ENCODE measurements at places on chromosomes 7 and 10.

DNA sequence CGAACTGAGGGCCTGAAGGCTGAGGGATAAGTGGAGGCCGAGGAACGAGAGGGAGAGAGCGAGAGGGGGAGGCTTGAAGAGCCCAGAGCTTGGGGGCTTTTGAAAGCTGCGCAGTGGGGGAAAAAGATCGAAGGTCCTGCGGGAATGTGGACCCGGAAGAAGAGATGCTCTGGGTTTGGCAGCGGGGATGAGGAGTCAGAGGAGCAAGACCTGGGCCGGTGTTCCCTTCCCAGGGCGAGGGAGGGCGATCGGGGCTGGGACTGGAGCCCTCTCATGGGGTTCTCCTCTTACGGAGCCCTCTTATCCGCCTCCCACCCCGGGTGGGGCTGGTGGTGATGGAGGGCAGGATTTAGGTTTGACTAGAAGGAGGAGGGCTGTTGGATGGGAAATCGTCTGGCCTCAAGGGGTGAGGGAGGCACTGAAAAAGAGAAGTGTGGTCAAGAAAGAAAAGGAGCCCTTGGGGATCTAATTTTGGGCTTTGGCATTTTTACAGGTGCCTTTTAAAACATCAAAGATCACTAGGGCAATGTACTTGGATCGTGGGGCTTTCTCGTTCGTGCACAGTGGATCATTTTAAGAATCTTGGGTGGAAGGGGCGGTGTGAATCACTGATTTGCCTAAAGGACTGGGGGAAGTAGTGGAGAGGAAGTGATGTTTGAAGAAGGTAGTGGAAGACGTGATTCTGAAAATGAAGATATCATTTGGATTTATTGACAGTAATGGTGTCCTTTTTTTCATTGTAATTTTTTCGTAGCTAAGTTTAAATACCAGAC lies 637 bp downstream of the SAMD8 start:
- DNase-seq, result peak; percentile 24

DNA sequence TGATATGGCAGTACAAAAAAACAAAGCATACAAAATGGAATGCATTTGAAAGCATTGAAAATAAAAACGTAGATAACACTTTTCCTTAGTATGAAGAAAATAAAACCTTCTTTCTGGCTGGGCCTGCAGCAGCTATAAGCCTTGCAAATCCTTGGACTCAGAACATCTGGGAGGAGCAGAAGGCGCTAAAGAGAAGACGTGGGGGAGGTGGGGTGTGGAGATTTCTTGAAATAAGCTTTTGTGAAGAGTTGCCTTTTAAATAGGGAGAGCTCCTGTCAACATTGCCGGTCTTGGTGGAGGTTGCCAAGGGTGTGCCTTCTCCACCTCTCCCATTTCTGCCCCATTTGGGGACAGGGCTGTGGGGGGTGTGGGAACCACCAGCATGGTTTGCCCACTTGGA lies 128.7 kb downstream of the TMEM178B start:
- no peak for DNase-seq

DNA sequence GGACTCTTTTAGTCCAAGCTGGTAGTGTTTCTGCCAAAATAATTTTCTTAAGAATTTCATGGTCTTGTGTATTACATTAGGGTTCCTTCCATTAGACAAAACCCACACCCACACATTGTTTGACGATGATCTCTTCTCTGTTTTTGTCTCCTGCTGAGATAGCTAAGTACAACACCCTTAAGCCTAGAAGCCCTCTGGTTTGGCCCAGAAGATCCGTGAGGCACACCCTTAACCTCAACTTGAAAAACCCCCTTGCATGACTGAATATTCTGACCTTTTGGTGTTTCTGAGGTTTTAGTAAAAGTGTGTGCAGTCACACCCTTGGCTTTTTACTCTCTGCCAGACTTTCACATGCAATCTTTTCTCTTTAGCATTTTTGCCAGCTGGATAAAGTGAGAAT lies 29.3 kb upstream of the ERCC6 start:
- no peak for DNase-seq

DNA sequence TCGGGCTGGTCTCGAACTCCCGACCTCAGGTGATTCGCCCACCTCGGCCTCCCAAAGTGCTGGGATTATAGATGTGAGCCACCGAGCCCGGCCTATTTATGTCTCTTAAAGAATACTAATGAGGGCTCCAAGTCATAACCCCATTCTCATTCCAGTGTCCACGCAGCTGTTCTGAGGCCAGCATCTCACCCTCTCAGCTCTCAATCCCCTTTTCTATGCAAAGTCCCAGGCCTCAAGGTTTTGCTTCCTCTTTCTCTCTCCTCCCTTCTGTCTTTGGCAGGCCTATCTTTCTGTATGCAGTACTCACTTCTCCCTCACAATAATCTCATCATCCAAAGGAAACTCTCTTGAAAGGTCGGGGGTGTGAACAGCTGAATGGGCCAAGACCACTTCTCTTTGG lies 28.0 kb upstream of the VSIR start:
- DNase-seq, result no peak

DNA sequence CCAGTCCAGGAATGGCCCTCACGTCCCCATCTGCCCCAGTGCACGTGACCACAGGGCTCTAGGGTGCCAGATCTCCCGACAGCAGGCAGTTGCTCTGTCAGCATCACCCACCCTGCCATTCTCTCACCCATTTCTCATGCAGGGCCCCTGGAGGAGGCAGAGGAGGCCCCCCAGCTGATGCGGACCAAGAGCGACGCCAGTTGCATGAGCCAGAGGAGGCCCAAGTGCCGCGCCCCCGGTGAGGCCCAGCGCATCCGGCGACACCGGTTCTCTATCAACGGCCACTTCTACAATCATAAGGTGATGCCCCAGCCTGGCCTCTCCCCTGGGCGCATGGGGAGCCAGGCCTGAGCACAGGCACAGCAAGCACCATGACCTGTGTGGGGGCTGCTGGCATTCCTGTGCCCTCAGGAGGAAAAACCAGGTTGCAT lies 6.1 kb upstream of the DEPP1 start:
- DNase-seq, result no peak

- DNase-seq, result no peak
Observed at GRCh38 chr7:129604713-129605437, 6.6 kb upstream of the NRF1 start.

- no peak for DNase-seq
Observed at GRCh38 chr7:127396184-127396583, 3.7 kb upstream of the ZNF800 start.

DNA sequence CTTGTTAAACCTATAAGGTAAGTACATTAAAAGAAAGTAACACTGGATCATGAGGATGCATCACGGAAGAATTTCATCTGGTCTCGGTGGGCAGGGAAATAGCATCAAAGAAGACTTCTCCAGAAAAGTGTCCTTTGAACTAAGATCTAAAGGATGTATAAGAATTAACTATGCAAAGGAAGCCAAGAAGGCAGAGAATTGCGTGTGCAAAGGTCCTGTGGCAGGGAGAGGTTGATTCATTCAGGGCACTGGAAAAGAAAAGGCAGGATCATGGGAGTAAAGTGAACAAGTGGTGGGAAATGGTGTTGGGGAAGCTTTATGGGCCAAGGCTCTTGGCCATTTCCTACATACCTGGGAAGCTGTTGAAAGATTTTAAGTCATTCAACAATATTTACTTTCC lies 288.3 kb downstream of the SFMBT2 start:
- no peak for DNase-seq

DNA sequence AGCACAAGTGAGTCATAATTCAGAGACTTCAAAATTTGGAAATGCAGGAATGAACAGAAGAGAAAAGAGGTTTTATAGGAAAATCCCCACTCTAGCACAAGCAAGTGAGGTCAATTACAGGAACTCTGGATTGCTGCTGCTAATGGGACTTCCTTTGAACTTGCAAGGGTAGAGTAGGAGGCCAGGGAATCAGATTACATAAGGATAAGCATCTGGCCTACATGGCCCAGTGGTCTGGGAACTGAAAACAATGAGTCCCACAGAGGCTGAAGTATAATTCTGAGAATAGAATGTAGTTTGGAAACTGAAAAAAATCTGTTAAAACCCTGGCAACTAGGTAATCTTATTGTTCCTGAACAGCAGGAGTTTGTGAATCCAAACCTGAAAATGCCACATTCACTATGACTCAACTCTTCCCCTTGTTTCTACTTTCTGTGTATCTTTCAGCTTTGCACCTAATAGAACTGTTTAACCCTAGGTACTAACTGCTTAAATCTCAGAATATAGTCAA lies 66.5 kb downstream of the CTNNA3 start:
- DNase-seq, result no peak

- no peak for DNase-seq
Observed at GRCh38 chr10:98795467-98795866, 348.7 kb upstream of the HPS1 start.

DNA sequence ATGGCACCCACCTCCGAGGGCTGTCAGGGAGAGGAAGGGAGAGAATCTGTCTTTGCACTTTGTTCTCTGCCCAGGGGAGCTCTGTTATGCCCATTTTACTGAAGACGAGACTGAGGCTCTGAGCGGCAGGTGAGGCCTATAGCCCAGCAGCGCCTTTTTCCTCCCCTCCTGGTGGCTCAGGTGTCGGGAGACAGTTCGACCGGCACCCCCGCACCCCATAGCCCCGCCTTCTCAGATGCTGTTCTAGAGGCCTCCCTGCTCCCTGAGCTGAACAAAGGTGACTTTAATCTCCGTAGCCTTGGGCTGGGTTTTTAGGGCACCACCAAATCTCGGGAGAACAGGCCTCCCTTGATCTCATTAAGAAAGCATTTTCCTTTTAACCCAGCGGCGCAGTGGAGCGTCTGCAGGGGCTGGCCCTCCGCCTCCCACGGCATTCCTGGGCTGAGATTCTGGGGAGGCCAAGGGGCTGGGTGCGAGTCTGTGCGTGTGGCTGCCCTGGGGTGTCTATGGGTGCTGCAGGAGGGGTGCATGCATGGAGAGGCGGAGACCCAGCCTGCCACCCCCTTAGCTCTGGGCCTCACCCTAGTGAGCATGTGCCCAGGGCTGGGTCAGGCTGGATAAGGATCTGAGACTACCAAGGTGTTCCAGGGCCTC lies 3.3 kb downstream of the LFNG start:
- DNase-seq, result no peak

DNA sequence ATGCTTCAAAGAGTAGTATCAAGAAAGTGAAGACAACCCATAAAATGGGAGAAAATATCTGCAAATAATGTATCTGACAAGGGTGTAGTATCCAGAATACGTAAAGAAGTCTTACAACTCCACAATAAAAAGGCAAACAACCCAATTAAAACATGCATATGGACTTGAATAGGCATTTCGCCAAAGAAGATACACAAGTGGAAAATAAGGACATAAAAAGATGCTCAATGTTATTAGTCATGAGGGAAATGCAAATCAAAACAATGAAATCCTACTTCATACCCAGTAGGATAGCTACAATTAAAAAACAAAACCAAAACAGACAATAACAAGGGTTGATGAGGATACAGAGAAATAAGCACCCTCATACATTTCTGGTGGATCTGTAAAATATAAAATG lies 79.2 kb downstream of the NUDCD3 start:
- no peak for DNase-seq

DNA sequence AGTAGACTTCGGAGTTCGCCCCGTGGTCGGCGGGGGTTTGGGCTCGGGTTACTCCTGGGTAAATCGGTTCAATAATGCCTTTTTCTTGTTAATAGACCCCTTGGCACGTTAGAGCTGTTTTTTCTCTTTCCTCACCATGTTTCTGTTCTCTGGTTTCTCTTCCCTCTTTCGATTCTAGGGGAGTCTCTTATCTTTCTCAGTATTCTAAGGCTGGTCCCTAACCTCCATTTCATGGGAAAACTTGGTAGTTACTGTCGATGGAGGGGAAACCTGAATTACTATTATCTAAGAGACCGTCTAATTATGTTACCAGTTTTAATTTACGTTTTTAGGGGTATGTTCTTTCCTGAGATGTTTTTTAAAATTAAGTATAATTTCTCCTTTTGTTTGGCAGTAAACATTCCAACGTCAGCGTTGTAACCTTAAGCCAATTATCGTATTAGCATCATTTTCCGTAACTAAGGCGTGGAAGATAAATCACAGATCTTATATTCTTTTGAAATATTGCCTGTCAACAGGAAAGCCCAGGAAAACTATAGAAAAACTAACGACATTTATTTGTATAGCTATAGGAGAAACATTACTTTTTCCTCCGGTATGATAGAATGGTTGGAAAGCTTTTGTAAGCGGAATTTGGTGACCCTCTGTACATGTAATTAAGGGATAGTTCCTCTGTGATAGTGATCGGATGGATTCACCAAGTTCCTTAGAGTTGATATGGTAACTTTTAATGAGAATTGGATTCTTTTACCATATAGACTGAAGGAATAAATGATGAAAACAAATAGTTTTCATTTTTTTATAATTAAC lies 847 bp downstream of the BTAF1 start:
- DNase-seq, result no peak

- no peak for DNase-seq
Observed at GRCh38 chr7:78173666-78174065, 375.1 kb downstream of the PHTF2 start.

GRCh38 chr7:99092064-99092720 lies 51.7 kb downstream of the SMURF1 start:
- DNase-seq, result no peak

DNA sequence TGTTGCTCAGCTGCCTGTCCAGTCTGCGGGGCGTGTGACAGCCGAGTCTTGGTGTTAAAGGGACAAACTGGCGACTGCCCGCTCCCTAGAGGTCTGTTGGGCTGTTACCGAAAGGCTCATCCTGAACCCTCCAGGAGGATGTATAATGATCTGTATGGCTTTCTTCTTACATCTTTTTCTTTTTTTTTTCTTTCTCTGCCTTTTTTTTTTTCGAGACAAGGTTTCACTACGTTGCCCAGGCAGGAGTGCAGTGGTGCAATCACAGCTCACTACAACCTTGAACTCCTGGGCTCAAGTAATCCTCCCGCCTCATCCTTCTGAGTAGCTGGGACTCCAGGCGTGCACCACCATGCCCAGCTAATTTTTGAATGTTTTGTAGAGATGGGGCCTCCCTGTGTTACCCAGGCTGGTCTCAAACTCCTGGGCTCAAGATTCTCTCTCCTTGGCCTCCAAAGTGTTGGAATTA lies 857 bp downstream of the INTS15 start:
- no peak for DNase-seq

DNA sequence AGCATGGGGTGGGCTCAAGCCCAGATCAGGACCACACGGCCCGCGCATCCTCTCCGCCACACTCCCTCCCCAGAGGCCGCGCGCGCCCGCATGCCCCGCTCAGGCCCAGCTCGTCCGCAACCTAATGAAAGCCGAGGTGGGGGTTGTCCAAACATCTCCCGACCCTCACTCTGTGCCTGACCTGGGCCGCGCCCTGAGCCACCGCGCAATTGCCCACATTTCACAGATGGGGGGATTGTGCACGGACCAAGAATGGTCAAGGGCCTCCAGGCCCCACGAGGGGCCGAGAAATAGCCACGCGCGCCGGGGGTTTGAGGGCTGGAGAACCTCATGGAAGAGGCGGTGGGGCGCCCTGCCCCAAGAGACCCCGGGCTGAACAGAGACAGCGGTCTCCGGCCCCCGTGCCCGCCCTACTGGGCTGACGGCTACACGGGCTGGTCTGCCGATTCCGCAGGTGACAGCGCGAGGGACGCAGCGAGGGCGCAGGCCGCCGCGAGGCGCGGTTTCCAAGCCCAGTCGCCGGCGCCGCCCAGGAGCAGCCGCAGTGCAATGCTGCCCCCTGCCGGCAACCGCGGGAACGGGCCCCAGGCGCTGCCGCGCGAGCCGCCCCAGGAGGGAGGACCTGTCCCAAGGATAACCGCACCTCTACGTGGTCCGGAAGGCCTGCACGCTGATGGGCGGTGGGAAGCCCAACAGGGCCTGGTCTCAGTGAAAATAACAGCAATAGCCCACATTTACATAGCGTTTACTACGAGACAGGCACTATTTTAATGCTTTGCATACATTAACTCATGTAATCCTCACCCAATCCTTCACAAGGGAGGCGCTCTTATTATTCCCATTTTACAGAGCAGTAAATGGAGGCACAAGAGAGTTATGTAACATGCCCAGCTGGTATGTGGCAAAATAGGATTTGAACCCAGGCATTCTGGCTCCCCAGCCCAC lies 10.5 kb upstream of the GRID1 start:
- DNase-seq, result peak; percentile 59

Measured in NCI-H460 (cell line).